ENCODE measurements at places on chromosomes 12 and 14. TPM values are rescaled to one million over a fixed set of nuclear protein-coding genes. Genes with fewer than 3 reads are reported as not detected.

The GTF2A1 gene
- total RNA-seq: 12.7 TPM

The ADCY4 gene
- not detected for total RNA-seq

The MORN3 gene
- total RNA-seq: 0.27 TPM

The ESPL1 gene
- 22.5 TPM for total RNA-seq

The CLEC1A gene
- total RNA-seq: not detected

The PAPLN gene
- total RNA-seq: 7.8 TPM

Data from A549 treated with RU486 at 1 μM for 4 hours (cell line).